Spleen (tissue), 13 donors: ENCODE measurements at places on chromosomes 5 and 9.

GRCh38 chr9:97759581-97760288 lies 62.6 kb upstream of the XPA start:
- H3K27ac ChIP-seq, result no peak overlapping the region
- H3K36me3 ChIP-seq, result no peaks in the 10 kb centered on the region
- H3K4me3 ChIP-seq, result no peak overlapping the region
- DNase-seq, result no peak
- no peaks in the 10 kb centered on the region for H3K4me1 ChIP-seq

- no peak for DNase-seq
- no peak overlapping the region for H3K4me3 ChIP-seq
- H3K4me1 ChIP-seq, result no peaks in the 10 kb centered on the region
These were observed 243.0 kb upstream of the ITGA1 start for GRCh38 chr5:52544738-52545137.

DNA sequence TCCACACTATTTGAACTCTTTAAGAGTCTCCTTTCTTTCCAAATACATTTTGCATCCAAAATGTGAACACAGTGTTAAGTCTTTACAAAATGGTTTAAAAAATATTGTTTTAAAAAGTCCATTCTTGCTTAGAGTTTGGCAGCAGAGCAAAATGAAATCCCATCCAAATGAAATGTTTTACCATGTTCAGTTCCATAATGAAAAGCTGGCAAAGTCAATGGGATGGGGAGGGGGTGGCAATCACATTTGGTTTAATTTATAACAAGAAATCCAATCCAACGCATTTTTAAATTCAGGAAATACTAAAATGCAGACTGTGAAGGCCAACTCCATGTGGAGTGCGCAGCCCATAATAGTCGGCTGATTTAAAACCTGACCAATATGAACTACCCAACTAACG lies 39.4 kb downstream of the MRPL36 start:
- peaks cover 4% of the 10 kb centered on the region for H3K27me3 ChIP-seq
- DNase-seq, result no peak
- no peaks in the 10 kb centered on the region for H3K36me3 ChIP-seq
- no peak overlapping the region for H3K4me3 ChIP-seq

- H3K36me3 ChIP-seq, result peaks cover 30% of the 10 kb centered on the region
- no peak for DNase-seq
- peaks cover 51% of the 10 kb centered on the region for H3K4me1 ChIP-seq
- peak overlapping the region; percentile 74 for H3K27ac ChIP-seq
- H3K4me3 ChIP-seq, result no peak overlapping the region
These were observed 133.4 kb upstream of the OTULINL start for GRCh38 chr5:14447958-14448911.

DNA sequence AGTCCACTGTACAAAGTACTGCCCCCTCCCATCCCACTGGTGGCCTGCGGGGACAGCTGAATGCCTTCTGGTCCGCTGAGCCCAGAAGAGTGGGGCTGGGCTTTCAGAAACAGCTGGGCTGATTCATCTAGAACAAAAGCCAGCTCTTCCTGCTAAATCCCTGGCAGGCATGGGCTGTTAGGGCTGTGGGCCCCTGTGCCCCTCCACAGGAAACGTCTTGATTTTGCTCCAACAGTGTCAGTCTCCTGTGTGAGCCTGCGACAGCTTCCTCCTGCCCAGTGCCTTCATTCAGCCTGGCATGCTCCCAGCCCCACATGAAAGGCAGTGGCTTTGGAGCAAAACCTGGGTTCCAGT lies 6.9 kb upstream of the GSN start:
- H3K4me1 ChIP-seq, result peaks cover 15% of the 10 kb centered on the region
- no peak overlapping the region for H3K4me3 ChIP-seq

GRCh38 chr5:501831-502184 lies 22.4 kb downstream of the SLC9A3 start:
- H3K27ac ChIP-seq, result no peak overlapping the region
- DNase-seq, result no peak
- no peaks in the 10 kb centered on the region for H3K4me1 ChIP-seq
- no peak overlapping the region for H3K4me3 ChIP-seq
- H3K36me3 ChIP-seq, result no peaks in the 10 kb centered on the region

- H3K27ac ChIP-seq, result no peak overlapping the region
- no peaks in the 10 kb centered on the region for H3K27me3 ChIP-seq
- H3K4me3 ChIP-seq, result no peak overlapping the region
These were observed 12.7 kb upstream of the SVEP1 start for GRCh38 chr9:110592044-110592830.

DNA sequence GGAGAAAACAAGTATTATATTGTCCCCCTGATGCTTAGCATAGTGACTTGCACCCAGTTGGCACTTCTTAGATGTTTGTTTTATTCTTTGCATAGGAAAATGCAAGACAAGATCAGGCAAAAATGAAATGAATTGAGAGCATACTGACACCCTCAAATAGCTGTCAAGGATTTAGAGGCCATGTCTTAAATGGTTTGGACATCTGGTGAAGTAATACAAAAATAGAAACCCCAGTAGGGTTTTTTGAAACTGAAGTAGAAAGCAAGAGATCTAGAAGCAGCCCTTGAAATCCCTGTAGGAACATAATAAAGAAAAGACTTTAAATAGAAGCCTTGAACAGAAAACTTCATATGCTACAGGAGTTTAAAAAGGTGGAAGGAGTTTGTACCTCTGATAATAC lies 174.3 kb downstream of the ANXA1 start:
- DNase-seq, result no peak
- H3K4me1 ChIP-seq, result no peaks in the 10 kb centered on the region
- no peak overlapping the region for H3K27ac ChIP-seq
- H3K27me3 ChIP-seq, result no peaks in the 10 kb centered on the region
- no peaks in the 10 kb centered on the region for H3K36me3 ChIP-seq

DNA sequence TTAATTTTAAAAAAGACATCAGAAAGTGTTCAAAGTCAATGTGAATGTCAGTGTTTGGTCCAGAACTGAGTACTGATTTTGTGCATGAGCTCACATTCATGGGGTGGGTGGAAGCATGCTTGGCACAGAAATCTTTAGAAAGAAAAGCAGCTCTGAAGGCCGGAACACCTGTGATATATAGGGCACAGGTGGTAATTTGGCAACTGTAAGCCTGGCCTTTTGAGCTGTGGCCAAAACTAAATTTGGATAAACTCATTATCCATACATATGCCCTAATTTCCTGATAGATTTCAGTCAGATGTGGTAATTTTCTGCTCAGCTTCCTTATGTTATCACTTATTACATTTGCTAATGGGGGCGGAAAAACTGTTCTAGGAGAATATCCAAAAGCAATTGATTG lies 211.4 kb downstream of the HCN1 start:
- no peaks in the 10 kb centered on the region for H3K4me1 ChIP-seq
- H3K27me3 ChIP-seq, result no peaks in the 10 kb centered on the region
- no peaks in the 10 kb centered on the region for H3K36me3 ChIP-seq

DNA sequence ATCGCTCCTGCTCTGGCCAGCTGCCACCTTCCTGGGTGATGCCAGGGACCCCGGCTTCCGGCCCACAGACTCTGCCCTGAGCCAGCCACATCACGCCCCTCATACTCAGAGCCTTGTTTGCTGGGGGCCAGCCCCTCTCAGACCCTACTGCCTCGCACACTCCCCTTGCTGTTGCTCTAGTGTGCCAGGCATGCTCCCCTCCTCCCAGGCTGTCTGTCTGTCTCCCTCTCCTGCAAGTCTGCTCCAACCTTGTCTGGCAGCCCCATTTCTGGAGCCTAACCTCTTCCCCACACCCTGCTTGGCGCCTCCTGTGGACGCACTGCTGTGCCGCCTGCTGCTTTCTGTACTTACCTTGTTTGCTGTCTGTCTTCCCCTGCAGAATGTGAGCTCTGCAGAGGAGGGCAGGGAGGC lies 184.7 kb downstream of the HSPA4 start:
- no peaks in the 10 kb centered on the region for H3K36me3 ChIP-seq
- no peak for DNase-seq
- H3K27ac ChIP-seq, result no peak overlapping the region
- H3K4me1 ChIP-seq, result no peaks in the 10 kb centered on the region
- no peak overlapping the region for H3K4me3 ChIP-seq

DNA sequence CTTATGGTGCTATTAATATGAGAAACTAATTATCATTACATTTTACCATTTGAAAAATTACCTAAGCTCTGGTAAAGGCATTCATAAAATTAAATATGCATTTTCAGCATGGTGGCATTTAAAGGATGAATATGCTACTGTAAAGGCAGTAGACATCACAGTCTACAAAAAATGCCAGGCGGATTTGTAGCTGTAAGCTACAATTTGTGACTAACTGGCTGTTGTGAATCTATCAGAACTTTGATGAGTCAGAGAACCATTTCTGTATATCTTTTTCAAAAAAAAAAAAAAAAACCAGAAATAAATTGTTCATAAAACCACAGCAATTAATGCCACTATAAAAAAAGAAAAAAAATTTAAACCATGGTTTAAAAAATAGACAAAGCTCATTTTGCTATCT lies 186.3 kb downstream of the NFIB start:
- no peaks in the 10 kb centered on the region for H3K4me1 ChIP-seq
- no peaks in the 10 kb centered on the region for H3K27me3 ChIP-seq
- DNase-seq, result no peak
- H3K36me3 ChIP-seq, result peaks cover 7% of the 10 kb centered on the region
- no peak overlapping the region for H3K27ac ChIP-seq

GRCh38 chr9:114317665-114318357 lies 5.1 kb upstream of the ORM1 start:
- H3K27me3 ChIP-seq, result peaks cover 25% of the 10 kb centered on the region
- no peaks in the 10 kb centered on the region for H3K36me3 ChIP-seq
- no peak overlapping the region for H3K4me3 ChIP-seq
- peak overlapping the region; percentile 74 for H3K27ac ChIP-seq

- H3K36me3 ChIP-seq, result no peaks in the 10 kb centered on the region
- no peak overlapping the region for H3K4me3 ChIP-seq
- peaks cover 8% of the 10 kb centered on the region for H3K4me1 ChIP-seq
- no peak overlapping the region for H3K27ac ChIP-seq
- no peaks in the 10 kb centered on the region for H3K27me3 ChIP-seq
These were observed 196.7 kb downstream of the RGS3 start for GRCh38 chr9:113660196-113660595.

DNA sequence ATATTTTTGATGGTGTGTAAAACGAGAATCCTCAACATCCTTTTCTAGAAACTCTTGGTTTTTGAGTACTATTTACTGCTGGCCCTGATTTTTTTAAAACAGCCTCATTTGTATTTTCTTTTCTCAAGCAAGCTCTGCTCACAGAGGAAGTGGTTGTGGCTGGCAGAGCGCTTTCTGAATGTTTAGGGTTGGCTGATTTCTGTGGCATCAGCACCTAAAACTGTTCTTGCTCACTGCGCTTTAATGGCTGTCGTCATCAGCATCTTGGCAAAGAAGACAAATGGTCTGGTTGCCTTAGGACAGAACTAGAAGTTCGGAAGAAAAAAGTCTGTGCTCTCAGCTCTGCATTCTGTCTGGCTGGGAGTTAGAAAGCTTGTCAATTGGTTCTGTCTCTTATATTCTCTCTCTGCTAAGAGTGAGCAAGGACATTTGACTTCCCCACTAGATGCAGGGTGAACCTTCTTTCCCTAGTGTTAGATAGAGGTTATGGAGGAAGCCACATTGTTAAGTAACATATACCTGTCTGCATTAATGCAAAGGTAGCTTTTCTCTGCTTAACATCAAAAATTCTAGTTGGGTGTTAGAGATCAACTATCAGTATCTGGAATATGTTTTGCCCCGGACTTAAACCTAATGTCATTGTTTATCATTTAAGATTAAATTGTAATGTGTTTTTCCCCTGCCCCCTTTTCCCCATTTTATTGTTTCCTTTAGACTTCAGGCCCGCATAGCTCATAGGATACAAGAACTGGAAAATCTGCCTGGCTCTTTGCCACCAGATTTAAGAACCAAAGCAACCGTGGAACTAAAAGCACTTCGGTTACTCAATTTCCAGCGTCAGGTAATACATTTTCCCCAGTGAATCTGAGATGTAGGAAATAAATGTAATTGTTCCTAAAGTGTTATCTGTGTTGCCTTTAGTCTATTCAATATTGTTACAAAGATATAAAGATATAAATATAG lies 39.0 kb downstream of the SMARCA2 start:
- H3K4me1 ChIP-seq, result peaks cover 8% of the 10 kb centered on the region
- H3K4me3 ChIP-seq, result no peak overlapping the region
- DNase-seq, result peak; percentile 81
- H3K36me3 ChIP-seq, result no peaks in the 10 kb centered on the region
- H3K27me3 ChIP-seq, result no peaks in the 10 kb centered on the region
- peak overlapping the region; percentile 23 for H3K27ac ChIP-seq

- no peaks in the 10 kb centered on the region for H3K36me3 ChIP-seq
These were observed 450.0 kb downstream of the CCDC171 start for GRCh38 chr9:16002816-16003215.

DNA sequence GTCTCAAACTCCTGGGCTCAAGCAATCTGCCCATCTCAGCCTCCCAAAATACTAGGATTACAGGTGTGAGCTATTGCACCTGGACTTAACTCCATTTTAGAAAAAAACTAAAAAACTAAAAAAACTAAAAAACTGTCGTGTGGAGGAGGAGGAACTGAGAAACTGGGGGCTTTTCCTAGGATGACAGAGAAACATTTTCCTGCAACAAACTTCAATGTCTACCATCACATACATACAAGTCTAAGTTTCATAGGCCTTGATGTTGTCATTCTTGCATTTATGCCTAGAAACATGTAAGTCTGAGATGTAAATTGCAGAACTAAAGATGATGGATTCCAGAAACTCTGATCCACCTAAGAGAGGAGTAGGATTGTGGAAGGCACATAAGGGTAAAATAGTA lies 556.8 kb downstream of the RAB3C start:
- H3K27me3 ChIP-seq, result no peaks in the 10 kb centered on the region
- no peaks in the 10 kb centered on the region for H3K4me1 ChIP-seq
- no peak for DNase-seq
- H3K27ac ChIP-seq, result no peak overlapping the region

DNA sequence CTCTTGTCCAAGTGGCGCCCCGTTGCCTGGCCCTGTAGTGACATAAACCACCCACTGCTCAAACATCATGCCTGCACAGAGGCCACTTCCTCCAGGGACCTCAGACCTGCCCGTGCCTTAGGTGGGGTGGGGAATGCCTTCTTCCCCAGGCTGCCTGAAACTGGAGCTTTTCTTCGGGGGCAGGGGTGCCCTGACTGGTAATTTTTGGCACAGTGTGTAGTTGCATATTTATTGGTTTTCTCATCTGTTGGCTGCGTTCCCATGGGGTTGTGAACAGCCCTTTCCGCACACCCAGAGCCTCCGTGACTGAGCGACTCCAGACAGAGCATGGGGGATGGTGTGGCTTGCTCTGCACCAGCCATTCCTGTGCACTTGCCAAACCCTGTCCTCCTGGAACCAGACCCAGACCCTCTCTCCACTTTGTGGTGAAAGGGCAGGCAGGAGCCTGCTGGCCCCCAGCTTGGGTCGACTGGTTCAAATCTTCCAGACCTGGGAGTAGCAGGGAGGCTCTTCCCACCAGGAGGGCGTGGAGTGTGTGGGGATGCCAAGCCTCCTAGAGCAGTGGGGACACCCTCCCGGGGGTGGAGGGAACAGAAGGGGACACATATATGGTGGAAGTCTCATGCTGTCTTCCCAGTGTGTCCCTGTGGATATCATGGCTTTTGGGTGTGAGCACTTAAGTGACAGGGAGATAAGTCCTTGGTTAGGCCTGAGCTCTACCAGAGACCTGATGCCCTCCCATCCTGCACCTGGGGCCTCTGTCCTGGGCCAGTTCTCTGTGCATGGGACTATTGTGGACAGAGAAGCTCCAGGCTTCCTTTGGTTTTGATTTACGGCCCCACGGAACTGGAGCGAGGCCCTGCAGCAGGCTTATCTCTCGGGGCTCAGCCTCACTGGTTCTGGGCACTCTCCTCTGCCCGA lies 39.6 kb downstream of the WNK2 start:
- DNase-seq, result no peak
- H3K36me3 ChIP-seq, result no peaks in the 10 kb centered on the region
- peaks cover 18% of the 10 kb centered on the region for H3K4me1 ChIP-seq
- H3K27me3 ChIP-seq, result peaks cover 4% of the 10 kb centered on the region
- no peak overlapping the region for H3K27ac ChIP-seq
- H3K4me3 ChIP-seq, result no peak overlapping the region
